GM12878 (cell line): ENCODE measurements at places on chromosomes 2 and 18. TPM values are rescaled to one million over a fixed set of nuclear protein-coding genes. Genes with fewer than 3 reads are reported as not detected.

The C1QL2 gene
- not detected in 2 replicates for total RNA-seq

GRCh38 chr18:32042337-32042736, 23.7 kb downstream of the RNF125 start:
- no peak for DNase-seq

- no peak for DNase-seq
These were observed 49.1 kb downstream of the KCNIP3 start for GRCh38 chr2:95346231-95346737.

- DNase-seq = no peak
These were observed 265.7 kb upstream of the NT5C1B start for GRCh38 chr2:18855027-18855426.

DNA sequence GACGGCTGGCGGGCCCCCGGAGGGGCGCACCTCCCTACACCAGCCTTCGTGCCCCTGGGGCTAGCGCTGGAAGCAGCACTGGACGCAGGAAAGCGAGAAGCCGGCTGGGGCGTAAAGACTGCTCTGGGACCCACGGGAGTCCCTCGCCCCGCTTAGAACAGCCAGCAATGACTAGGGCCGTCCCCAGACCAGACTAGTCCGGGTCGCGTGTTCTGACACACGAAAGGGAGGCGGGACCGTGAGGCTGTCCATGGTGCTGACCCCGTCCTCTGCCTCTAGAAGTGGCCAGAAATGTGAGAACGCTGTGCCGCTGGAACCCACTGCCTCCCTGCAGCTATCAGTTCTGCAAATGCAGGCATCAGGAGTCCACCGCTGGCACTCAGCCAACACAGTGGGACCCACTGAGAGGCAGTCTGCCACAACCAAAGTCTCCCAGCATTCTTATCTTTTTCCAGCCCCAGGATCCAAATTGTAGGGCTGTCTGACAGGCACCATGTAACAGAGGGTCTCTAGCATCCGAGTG, at the start of gene UCN:
Gene UCN, minus strand, starts transcription at position 87 of the 523 bp plus-strand sequence. CDS start 550 bp downstream, outside the sequence.
- DNase-seq = no peak
